Endothelial cell of coronary artery (primary cell): ENCODE measurements at places on chromosomes 7 and 10. TPM values are rescaled to one million over a fixed set of nuclear protein-coding genes. Genes with fewer than 3 reads are reported as not detected.

FAM13C gene
- total RNA-seq = 0.54 and 0.66 TPM in 2 replicates

CHRM2 gene
- total RNA-seq = not detected in 2 replicates

RASA4B gene
- total RNA-seq = 1.5 and 2.1 TPM in 2 replicates

NUTM2A gene
- total RNA-seq = 0.19 and 0.27 TPM in 2 replicates

TEX47 gene
- total RNA-seq = not detected in 2 replicates

PHYH gene
- 5.8 and 7.9 TPM in 2 replicates for total RNA-seq

PRSS37 gene
- total RNA-seq = not detected in 2 replicates

OR2A1 gene
- total RNA-seq = under 0.01 TPM in 1 of 2 replicates, not detected in the other

ZNF727 gene
- total RNA-seq = 0.09 TPM in 1 of 2 replicates, not detected in the other
